Endodermal cell (in vitro differentiated cells): ENCODE measurements at places on chromosomes 2 and 18. TPM values are rescaled to one million over a fixed set of nuclear protein-coding genes. Genes with fewer than 3 reads are reported as not detected.
A peak's percentile ranks its signal among the peaks of the same experiment; 100 is the strongest.

The FRZB gene
- 95.9 to 111 TPM (median 107 TPM) in 3 replicates for total RNA-seq

The IL18R1 gene
- 1.5 and 2.2 TPM in 2 replicates for total RNA-seq

The RAX gene
- 0.18 to 5.3 TPM (median 0.63 TPM) in 3 replicates for total RNA-seq

The CHRNG gene
- not detected in 2 replicates for total RNA-seq

The CCNT2 gene
- 49.0 and 53.3 TPM in 2 replicates for total RNA-seq

The MAP3K20 gene
- total RNA-seq: 29.9 to 31.5 TPM (median 30.8 TPM) in 3 replicates

The CPS1 gene
- total RNA-seq: 12.5 and 12.9 TPM in 2 replicates

The KIF5C gene
- 39.1 to 50.1 TPM (median 39.7 TPM) in 3 replicates for total RNA-seq

The LRATD1 gene
- 2.1 to 9.9 TPM (median 2.6 TPM) in 3 replicates for total RNA-seq

The NUP35 gene
- 25.6 and 30.7 TPM in 2 replicates for total RNA-seq

The WDR54 gene
- total RNA-seq: 69.4 to 233 TPM (median 70.2 TPM) in 3 replicates

The CPO gene
- 1.0 and 1.5 TPM in 2 replicates for total RNA-seq

The SPHKAP gene
- not detected in 2 replicates for total RNA-seq

The KIF1A gene
- 61.4 to 88.9 TPM (median 83.1 TPM) in 3 replicates for total RNA-seq

- no peak overlapping the region for H3K4me3 ChIP-seq
- no peak overlapping the region for H3K27ac ChIP-seq
- H3K27me3 ChIP-seq: no peaks in the 10 kb centered on the region
- DNase-seq: peak; percentile 77
- H3K4me1 ChIP-seq: no peaks in the 10 kb centered on the region
- H3K36me3 ChIP-seq: peaks cover 5% of the 10 kb centered on the region
Observed at GRCh38 chr18:23237524-23238151, 102.4 kb downstream of the CABLES1 start.

DNA sequence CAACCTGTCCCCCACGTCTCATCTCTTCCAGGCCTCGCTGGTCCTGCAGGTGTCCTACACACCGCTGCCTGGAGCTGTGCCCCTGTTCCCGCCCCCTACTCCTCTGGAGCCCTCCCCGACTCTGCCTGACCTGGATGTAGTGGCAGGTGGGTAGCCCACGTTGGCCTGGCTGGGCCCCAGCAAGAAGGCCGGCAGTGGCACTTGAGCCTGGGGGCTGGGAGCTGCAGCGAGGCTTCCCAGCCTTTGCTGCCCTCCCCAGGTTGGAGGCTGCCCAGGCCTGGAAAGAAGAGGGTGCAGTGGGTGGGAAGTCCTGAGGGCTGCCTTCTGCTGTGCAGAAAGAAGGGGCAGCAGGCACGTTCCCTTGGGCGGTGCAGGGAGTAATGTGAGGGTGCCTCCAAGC, 58.4 kb downstream of the DYSF start:
- H3K4me3 ChIP-seq: no peak overlapping the region
- H3K4me1 ChIP-seq: no peaks in the 10 kb centered on the region
- H3K27ac ChIP-seq: no peak overlapping the region
- no peaks in the 10 kb centered on the region for H3K27me3 ChIP-seq
- H3K36me3 ChIP-seq: no peaks in the 10 kb centered on the region

GRCh38 chr2:152406119-152406835, 71.3 kb downstream of the FMNL2 start:
- no peaks in the 10 kb centered on the region for H3K36me3 ChIP-seq
- H3K27me3 ChIP-seq: no peaks in the 10 kb centered on the region
- H3K4me1 ChIP-seq: peaks cover 22% of the 10 kb centered on the region
- no peak for DNase-seq
- no peak overlapping the region for H3K27ac ChIP-seq

DNA sequence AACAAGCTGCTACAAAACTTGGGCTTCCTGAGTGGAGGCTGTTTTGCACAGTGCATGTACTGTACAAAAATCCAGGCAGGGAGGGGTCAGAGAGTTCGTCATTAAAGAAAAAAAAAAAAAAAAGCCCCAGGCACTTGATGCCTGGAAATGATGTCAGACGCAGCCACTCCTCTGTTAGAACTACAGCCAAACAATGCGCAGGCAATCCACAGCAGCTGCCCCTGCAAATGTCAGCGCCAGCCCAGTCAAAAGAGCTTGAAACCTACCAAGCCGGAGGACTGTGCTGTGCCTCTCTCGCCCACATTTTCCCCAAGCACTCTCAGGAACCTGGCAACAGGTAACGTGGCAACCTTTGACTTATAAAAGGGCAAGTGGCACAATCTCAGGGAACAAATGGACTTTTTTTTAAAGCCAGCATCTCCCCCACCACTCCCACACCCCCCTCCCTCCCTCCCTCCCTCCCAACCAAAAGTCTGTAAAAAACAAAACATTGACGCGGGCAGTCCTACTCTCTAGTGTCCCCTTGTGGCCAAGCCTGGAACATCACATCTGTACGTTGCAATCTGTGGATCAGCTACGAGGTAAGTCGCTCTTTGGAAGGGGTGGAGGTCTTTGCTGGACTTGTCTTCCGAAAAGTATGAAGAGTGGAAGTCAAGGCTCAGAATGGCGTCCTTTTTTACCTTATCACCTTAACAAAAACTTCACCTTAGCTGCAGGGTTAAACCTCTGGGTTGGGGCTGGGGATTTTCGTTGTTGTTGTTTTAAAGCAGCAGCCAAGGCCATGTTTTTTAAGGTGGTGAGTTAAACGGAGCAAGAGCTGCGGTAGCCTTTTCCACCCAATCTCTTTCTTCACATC, 144.2 kb downstream of the TGIF1 start:
- peak; percentile 96 for DNase-seq
- peaks cover 7% of the 10 kb centered on the region for H3K36me3 ChIP-seq
- H3K27ac ChIP-seq: peak overlapping the region; percentile 99

- peak; percentile 69 for DNase-seq
- no peak overlapping the region for H3K27ac ChIP-seq
- peaks cover 27% of the 10 kb centered on the region for H3K27me3 ChIP-seq
- H3K4me1 ChIP-seq: peaks cover 5% of the 10 kb centered on the region
Observed at GRCh38 chr2:26558271-26559043, 80.5 kb upstream of the OTOF start.

- peaks cover 39% of the 10 kb centered on the region for H3K27me3 ChIP-seq
- no peak overlapping the region for H3K27ac ChIP-seq
- no peak overlapping the region for H3K4me3 ChIP-seq
- DNase-seq: no peak
- H3K36me3 ChIP-seq: no peaks in the 10 kb centered on the region
Observed at GRCh38 chr2:98932164-98932563, 3.9 kb downstream of the CRACDL start.

- H3K27me3 ChIP-seq: no peaks in the 10 kb centered on the region
- H3K4me3 ChIP-seq: no peak overlapping the region
- no peak overlapping the region for H3K27ac ChIP-seq
Observed at GRCh38 chr18:73487966-73488365, 620.2 kb upstream of the NETO1 start.

DNA sequence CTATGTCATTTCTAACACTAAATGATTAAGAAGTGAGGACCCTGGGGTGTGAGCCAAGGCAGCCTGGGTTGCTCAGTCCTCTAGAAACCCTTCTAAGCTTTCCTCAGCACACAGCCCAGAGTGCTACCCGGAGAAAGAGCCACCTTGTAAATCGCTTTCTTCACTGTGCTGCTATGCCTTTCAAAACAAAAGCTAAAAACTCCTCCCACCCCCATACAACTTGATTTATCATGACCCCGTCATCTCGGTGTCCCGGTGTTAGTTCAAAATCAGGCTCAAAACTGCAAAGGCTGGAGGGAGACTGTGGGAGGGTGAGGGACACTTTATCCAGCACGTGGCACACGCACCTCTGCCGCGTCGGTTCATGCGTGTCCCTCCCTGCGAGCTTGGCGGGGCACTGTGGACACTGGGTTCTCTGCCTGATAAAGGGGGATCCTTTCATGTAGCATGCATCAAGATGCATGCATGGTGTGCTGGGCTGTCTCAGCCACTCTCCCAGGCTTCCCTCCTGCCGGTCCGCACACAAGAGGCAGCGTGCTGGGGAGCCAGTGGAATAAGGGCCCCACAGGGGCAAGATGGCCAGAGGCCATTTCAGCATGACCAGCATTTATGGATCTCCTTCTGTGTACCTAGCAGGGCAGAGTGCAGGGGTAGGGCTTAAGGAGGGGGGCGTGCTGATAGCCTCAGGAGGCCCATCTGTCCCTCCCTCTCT, 170.4 kb downstream of the SMAD7 start:
- H3K4me3 ChIP-seq: no peak overlapping the region
- peaks cover 17% of the 10 kb centered on the region for H3K4me1 ChIP-seq
- peaks cover 12% of the 10 kb centered on the region for H3K36me3 ChIP-seq
- DNase-seq: no peak
- no peaks in the 10 kb centered on the region for H3K27me3 ChIP-seq

GRCh38 chr18:47146206-47146605, 4.1 kb downstream of the HDHD2 start:
- no peak overlapping the region for H3K27ac ChIP-seq
- H3K27me3 ChIP-seq: no peaks in the 10 kb centered on the region
- no peaks in the 10 kb centered on the region for H3K4me1 ChIP-seq
- no peak for DNase-seq

GRCh38 chr18:57846258-57846657, 43.1 kb upstream of the ATP8B1 start:
- H3K27ac ChIP-seq: no peak overlapping the region
- no peak overlapping the region for H3K4me3 ChIP-seq
- H3K27me3 ChIP-seq: no peaks in the 10 kb centered on the region
- peaks cover 5% of the 10 kb centered on the region for H3K4me1 ChIP-seq
- no peaks in the 10 kb centered on the region for H3K36me3 ChIP-seq
- DNase-seq: no peak

DNA sequence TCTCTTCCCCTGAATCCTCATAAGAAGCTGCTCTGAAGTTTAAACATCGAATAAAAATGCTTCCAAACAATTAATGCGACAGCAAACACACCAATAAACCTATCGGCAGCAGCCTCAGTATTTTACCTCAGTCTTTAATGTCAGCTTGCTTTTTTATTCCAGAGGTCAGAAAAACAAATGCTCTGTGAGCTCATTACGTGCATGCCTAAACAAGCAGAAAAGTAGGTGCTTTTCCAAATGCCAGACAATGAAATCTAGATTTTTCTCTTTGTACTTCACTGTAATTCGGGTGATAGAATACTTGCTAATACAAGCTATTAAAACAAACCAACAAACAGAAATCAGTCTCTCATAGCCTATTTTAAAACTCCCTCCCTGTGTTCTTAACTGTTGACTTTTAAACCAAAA, 381.5 kb downstream of the NRXN1 start:
- peaks cover 4% of the 10 kb centered on the region for H3K4me1 ChIP-seq
- H3K27me3 ChIP-seq: no peaks in the 10 kb centered on the region
- no peaks in the 10 kb centered on the region for H3K36me3 ChIP-seq
- no peak for DNase-seq

GRCh38 chr2:148913492-148913891, 38.5 kb downstream of the KIF5C start:
- no peak overlapping the region for H3K27ac ChIP-seq
- H3K4me3 ChIP-seq: no peak overlapping the region
- H3K27me3 ChIP-seq: no peaks in the 10 kb centered on the region
- no peaks in the 10 kb centered on the region for H3K4me1 ChIP-seq
- DNase-seq: no peak

GRCh38 chr18:72206814-72207213, 337.3 kb downstream of the CBLN2 start:
- H3K4me1 ChIP-seq: no peaks in the 10 kb centered on the region
- H3K27ac ChIP-seq: no peak overlapping the region
- no peaks in the 10 kb centered on the region for H3K36me3 ChIP-seq
- H3K27me3 ChIP-seq: no peaks in the 10 kb centered on the region
- no peak for DNase-seq
- no peak overlapping the region for H3K4me3 ChIP-seq

- H3K4me3 ChIP-seq: no peak overlapping the region
- H3K27ac ChIP-seq: no peak overlapping the region
- H3K27me3 ChIP-seq: no peaks in the 10 kb centered on the region
- no peaks in the 10 kb centered on the region for H3K36me3 ChIP-seq
- no peak for DNase-seq
Observed at GRCh38 chr2:134842930-134843490, 4.6 kb downstream of the ACMSD start.

- no peaks in the 10 kb centered on the region for H3K4me1 ChIP-seq
- H3K27ac ChIP-seq: no peak overlapping the region
- no peak for DNase-seq
- H3K36me3 ChIP-seq: no peaks in the 10 kb centered on the region
- peaks cover 12% of the 10 kb centered on the region for H3K27me3 ChIP-seq
Observed at GRCh38 chr2:85675866-85676548, 8.0 kb upstream of the SFTPB start.

DNA sequence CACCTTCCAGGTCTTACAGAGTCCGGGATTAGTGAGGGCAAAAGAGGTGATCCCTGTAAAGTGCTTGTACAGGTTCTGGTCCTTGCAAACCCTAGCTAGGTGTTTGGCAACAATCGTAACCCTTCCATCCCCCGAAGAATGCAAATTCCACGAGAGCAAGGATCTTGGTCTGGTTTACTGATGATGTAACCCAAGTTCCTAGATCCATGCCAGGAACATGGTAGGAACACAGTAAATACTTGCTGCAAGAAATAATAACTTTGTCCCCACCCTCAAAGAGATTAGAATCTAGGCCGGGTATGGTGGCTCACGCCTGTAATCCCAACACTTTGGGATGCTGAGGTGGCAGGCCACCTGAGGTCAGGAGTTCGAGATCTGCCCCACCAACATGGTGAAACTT, 6.8 kb upstream of the NEU2 start:
- DNase-seq: no peak
- no peak overlapping the region for H3K4me3 ChIP-seq
- no peaks in the 10 kb centered on the region for H3K36me3 ChIP-seq

- H3K27ac ChIP-seq: no peak overlapping the region
- no peak overlapping the region for H3K4me3 ChIP-seq
- no peak for DNase-seq
- H3K4me1 ChIP-seq: no peaks in the 10 kb centered on the region
Observed at GRCh38 chr2:203997980-203998809, 61.6 kb downstream of the ICOS start.

GRCh38 chr2:159035790-159036411, 67.5 kb downstream of the TANC1 start:
- peak; percentile 90 for DNase-seq
- no peak overlapping the region for H3K27ac ChIP-seq
- peaks cover 31% of the 10 kb centered on the region for H3K4me1 ChIP-seq
- H3K4me3 ChIP-seq: no peak overlapping the region
- no peaks in the 10 kb centered on the region for H3K27me3 ChIP-seq
- H3K36me3 ChIP-seq: peaks cover 12% of the 10 kb centered on the region

GRCh38 chr2:192026825-192027120, 168.0 kb downstream of the TMEFF2 start:
- no peak for DNase-seq
- H3K36me3 ChIP-seq: no peaks in the 10 kb centered on the region
- no peaks in the 10 kb centered on the region for H3K4me1 ChIP-seq
- no peak overlapping the region for H3K4me3 ChIP-seq

DNA sequence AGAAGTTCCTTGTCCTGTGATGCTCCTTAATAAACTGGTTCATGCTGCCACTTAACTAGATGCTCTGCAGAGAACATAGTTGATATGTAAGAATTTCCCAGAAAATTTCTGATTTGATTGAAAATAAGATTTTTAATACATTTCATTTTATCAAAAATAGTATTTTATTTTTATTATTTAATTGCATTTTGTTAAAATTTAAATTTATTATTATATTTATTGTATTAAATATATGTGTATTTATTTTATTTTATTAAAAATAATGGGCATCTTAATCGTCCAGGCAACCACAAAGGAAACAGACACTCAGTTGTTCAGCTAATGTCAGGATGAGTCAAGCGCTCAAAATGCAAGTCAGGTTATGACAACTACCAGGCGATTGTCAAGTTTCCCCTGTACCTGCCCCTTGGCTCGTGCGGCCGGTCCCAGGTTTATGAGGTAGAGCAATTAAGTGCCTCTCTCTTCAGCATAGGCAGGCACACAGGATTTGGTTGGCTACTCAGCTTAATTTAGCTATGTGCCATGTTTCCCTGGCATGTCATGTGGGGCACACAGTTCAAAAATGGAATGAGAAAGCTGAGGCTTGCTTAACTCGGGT, 361.2 kb downstream of the RND3 start:
- no peak overlapping the region for H3K4me3 ChIP-seq
- H3K4me1 ChIP-seq: peaks cover 3% of the 10 kb centered on the region
- no peak for DNase-seq
- no peaks in the 10 kb centered on the region for H3K36me3 ChIP-seq
- H3K27me3 ChIP-seq: peaks cover 18% of the 10 kb centered on the region
- H3K27ac ChIP-seq: no peak overlapping the region
